ENCODE measurements at places on chromosomes 6 and 20.

DNA sequence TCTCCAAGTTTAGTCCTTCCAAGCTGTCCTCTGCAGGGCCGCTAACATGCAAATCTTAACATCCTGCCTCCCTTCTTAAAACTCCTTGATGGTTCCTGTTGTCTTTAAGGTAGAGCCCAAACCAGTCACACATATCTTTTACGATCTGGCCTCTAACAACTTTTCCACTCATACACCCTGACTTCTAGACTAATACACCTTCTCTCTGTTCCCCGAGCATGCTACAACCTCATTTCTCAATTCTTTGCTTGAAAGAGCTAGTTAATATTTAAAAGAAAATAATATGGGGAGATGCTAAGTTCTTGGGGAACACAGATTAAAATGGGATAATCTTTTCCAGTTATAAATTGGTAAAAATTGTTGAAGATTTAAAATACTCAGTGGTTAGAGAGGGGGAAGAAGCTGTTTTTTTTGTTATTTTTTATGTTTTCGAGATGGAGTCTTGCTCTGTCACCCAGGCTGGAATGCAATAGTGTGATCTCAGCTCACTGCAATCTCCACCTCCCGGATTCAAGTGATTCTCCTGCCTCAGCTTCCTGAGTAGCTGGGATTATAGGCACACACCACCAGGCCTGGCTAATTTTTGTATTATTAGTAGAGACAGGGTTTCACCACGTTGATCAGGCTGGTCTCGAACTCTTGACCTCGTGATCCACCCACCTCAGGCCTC, 250.7 kb downstream of the MAFB start:
- DNase-seq: no peak

DNA sequence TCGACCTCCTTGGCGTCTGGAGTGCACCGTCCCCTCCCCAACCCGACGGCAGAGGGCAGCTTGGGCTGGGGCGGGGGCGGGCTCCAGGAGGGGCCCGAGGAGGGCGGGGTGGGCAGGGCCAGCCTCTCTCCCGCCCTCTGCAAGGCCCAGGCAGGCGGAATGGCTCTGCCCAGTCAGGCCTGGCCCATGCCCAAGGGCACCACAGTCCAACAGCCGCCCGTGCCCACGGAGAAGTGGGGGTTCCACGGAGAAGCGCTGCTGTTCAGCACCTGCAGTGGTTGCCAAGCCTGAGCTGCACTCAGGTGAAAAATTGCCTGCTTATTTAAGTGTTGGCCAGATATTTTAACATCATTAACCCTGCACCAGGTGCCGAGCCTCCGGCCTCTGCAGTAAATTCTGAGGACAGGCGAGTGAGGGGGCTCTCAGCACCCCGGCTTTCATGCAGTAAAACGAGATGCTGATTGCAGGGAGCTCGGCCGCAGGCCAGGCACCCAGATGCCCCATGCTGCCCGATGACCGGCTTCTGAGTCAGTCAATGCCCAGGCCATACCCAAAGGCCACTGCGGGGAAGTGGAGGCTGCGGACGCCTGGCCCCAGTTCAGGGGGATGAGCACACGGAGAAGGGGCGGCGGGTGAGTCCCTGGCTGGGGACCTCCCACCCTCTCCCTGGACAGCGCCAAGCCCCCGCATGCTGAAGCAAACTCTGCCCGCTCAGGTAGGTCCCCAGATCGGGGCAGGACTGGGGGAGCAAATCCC, at the start of gene SRMS:
Gene SRMS, minus strand, starts transcription at position 25 of the 756 bp plus-strand sequence. CDS start 286 bp downstream, outside the sequence.
- no peak for DNase-seq

DNA sequence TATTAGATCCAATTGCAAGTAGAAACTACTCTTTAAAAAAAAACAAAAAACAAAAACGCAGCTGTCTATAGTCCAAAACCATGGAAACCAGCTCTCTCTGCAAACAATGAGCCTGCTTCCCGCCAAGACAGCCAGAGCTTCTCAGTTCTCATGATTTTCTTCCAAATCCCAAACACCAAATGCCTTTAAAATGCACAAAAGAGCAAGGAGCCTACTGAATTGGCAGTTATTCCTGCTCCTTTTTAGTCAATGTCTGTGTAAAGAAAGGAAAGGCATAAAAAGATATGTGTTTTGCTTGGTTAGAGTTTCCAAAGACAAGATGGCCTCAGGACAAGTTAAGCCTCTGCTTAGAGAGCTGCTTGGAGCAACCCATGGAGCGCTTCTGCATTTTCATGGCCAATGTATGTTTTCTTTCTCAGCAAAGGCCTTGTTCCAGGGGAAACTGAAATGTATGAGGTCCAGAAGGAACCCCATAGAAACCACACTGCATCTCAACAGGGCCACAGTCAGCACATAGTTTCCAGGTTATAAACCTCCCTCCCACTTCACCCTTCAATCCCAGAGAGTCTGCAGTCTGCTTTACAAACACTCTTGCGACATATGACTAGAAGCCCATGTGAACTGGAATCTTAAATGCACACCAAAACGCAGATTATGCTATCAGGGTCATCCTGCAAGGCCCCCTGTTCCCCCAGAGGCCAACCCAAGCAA, 209.3 kb upstream of the TAB2 start:
- DNase-seq: peak; percentile 74

DNA sequence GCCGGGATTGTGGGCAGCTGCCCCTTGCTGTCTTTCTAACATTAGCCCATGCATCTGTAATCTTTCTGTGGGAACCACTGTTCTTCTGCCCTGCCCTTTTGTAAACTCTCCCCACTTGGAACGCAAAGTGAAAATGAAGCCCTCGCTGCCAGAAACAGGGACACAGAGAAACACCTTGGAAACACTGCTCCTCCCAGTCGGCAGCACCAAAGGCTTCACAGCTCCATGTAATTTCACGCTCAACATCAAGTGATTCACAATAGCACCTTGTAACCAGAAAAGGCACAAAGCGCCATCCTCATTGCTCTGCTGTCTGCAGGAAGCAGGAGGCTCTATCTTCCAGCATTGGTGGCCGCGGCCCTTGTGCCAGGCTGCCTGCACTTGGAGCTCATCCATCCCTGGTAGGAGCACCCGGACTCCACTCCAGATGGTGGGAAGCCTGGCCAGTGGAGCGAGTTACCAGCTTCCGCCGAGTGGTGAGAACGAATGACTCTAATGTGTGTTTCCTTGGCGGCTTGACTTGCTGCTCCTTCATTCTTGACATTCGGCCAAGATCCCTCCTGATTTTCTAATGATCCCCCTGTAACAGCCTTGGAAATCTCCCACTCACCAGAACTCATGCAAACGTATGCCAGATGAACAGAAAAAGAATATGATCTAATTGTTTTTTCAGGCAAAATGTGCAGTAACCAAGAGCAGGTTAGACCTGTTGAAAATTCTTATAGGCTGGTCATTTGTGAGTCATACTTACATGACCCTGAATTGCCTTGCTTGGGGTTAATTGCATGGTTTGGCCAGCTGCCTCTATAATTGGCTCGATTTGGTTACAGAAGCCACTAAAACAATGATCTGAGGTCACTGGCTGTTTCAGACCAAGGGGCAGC, 169.1 kb upstream of the CDYL start:
- peak; percentile 78 for DNase-seq

DNA sequence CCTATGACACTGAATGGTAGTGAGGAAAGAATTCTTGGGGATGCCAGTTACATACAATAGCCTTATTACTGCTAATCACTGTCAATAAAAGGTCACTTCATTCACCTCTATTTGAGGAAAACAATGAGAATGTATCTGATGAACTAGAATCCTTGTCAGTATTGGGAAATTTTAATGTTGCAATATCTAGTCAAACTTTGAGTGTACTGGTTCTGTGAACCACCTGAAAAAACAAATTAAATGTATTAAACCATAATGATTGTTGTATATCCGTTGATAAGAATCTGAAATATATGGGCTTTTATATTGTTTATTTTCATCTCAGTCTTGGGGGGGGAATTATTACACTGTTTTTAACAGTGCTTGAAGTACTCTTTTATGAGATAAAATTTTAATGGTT, 10.6 kb downstream of the TAF11 start:
- DNase-seq: no peak

DNA sequence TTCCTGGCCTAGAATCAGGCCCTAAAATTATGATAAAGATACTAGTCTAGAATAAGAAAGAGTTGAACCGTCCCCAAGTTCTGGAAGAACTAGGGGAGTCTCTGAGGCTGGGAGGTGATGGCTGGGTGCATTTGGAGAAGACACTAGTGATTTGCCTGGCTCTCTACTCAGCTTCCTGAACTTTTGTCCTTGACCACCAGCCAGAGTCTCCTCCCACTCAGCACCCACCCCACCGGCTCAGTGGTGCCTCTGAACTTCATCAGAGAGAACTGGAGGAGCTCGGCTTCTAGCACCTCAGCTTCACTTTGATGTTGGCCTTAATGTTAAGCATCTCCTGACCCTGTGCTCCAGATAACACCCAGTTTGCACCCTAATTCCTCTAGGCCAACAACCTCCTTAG, 73.0 kb downstream of the PERP start:
- DNase-seq: no peak

DNA sequence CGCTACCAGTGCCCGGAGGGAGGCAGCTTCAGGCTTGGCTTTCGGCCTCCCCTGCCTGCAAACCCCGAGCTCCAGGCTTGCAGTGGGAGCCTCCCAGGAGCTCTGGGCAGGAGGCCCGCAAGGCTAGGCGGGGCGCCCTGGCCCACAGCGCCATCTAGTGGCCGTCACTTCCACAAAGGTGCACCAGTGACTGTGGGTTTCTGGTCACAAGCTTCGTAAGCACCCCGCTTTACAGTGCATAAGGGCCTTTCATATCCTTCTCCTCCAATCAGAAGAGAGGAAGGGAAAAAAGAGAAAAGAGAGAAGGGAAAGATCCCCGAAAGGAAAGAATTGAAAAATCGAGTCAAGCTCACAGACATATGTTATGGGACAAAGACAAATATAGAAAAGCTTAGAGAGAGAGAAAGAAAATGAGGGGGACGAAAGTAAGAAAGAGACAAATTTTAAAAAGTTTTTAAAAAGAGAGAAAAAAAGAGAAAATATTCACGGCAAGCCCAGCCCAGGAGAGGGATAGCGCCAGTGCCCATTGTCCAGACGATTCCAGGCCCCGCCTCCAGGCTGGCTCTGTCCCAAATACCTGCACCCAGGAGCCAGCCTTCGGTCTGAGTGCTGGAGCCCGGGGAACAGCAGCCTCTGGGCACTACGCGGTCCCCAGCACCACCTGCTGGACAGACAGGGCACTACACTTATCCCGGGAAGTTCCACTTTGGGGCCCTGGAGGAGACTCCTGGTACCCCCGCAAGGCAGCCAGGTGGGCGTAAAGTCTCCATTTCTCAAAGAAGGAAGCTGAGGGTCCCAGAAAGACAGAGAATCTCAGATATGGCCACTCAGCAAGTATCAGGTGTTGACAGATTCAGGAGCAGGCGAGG, 207.1 kb downstream of the PREX1 start:
- DNase-seq: peak; percentile 87

All from Ammon's horn (tissue), 1 donor.